Tibial nerve (tissue), 4 donors: ENCODE measurements at places on chromosomes 12 and 14.
A peak's percentile ranks its signal among the peaks of the same experiment; 100 is the strongest.

- DNase-seq, result no peak
Measured at GRCh38 chr12:8038659-8039114, 6.2 kb downstream of the FOXJ2 start.

DNA sequence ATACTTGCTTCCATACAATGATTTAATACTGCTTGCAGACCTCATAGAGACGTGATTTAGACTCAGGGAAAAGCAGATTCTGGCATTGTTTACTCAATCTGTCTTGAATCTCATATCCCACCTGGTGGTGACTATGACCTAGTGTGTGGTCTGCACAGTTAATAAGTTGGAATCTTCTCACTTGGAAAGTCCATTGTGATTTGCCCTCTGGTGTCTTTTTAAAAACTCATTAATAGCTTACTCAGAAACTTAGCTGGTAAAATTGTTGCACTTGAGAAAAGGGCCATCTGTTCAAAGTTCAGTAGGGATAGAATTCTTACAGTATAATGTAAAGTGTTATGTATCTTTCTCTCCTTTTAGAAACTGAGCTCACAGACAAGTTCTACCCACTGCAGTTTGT lies 106.0 kb downstream of the PELI2 start:
- DNase-seq, result no peak

- peak; percentile 78 for DNase-seq
Measured at GRCh38 chr12:70590051-70590450, 47.2 kb downstream of the PTPRB start.

DNA sequence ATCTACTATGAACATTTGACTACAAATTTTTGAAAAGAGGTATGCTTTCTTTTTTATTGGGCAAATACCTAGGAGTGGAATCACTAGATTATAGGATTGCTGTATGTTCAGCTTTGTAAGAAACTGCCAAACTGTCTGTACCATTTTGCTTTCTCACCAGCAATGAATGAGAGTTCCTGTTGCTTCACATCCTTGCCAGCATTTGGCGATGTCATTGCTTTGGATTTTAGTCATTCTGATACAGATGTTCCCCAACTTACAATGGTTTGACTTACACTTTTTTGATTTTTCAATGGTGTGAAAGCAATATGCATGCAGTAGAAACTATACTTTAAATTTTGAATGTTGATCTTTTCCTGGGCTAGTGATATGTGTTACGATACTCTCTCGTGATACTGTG lies 328.7 kb downstream of the RAD51B start:
- DNase-seq, result no peak

DNA sequence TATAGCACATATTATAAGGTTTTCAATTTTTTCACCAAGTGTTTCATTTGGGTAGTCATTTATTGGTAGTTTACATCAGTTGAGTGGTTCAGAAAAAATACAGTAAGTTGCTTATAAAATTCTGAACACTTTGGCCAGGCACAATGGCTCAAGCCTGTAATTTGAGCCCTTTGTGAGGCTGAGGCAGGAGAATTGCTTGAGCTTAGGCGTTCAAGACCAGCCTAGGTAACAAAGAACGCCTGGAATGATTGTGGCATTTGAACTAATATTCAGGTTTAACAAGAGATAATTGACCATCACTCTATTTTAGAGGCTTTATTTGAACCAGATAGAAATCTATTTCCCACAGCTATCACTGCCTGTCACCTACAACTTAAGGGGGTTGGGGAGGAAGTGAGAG lies 22.7 kb downstream of the HIF1A start:
- DNase-seq, result no peak

GRCh38 chr14:58121530-58122186 lies 30.4 kb downstream of the ARMH4 start:
- DNase-seq, result no peak

- DNase-seq, result no peak
Measured at GRCh38 chr12:123996581-123996980, 23.6 kb downstream of the ZNF664 start.

DNA sequence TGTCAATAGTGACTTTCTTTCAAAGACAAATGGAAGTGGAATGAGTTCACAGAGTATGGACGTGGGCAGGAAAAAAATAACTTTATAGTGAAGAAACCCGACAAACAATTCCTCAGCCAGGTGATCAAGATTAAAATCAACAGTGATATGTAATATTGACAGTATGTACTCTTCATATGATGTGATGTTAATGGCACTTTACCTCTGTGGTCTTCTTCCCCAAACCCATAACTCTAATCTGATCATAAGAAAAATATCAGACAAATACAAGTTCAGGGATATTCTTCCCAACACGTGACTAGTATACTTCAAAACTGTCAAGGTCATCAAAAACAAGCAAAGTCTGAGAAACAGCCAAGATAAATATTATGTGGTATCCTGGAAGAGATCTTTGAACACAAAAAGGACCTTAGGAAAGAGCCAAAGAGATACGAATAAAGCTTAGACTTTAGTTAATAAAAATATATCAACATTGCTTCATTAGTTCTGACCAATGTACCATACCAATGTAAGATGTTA lies 215.5 kb downstream of the PPFIA2 start:
- no peak for DNase-seq

- peak; percentile 33 for DNase-seq
Measured at GRCh38 chr12:112906712-112907414, at the start of gene OAS1. TSS of gene OAS1 (plus strand) at chr12:112906962. CDS start at chr12:112907040, 78 bp downstream.

DNA sequence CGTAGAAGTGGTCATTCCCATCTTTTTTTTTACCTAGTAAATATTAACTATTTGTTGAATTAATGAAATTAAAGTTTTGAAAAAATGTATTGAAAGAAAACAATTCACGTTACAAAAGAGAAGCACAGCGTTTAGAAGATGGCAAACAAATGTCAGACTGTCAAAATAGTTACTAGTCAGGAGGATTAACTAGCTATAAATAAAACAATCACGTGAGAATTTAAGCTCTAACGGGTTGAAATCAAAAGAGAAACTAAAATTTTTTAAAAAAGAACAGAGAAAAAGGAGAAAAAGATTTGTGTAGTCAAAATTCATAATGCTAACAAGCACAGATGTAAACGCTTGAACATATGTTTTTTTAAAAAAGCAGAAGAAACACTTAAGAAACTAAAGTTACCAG lies 26.4 kb downstream of the DDHD1 start:
- DNase-seq, result no peak

- no peak for DNase-seq
Measured at GRCh38 chr12:84756961-84757360, 155.6 kb downstream of the SLC6A15 start.

DNA sequence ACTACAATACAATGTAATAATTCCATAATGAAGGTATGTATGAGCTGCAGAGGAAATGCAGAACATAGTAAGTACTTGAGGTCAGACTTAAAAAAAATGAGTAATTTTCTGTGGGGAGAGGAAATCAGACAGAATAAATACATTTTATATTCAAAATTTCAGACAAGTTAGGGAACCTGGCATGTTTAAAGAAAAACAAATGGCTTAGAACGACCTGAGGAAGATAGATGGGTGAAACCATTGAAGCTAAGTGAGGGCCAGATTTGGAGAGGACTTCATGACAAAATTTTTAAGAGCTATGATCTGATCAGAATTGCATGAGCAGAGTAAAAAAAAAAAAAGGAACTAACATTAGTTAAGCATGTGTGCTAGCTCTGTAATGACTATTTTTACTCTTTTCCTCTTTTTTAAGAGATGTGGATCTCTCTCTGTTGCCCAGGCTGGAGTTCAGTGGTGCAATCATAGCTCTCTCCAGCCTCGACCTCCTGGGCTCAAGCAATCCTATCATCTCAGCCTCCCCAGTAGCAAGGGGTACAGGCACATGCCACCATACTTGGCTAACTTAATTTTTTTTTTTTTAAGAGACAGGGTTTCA lies 157.6 kb upstream of the PDE3A start:
- no peak for DNase-seq

- no peak for DNase-seq
Measured at GRCh38 chr14:74695406-74695805, 17.5 kb downstream of the AREL1 start.

GRCh38 chr12:132804426-132804861 lies 24.2 kb downstream of the GOLGA3 start:
- DNase-seq, result no peak

DNA sequence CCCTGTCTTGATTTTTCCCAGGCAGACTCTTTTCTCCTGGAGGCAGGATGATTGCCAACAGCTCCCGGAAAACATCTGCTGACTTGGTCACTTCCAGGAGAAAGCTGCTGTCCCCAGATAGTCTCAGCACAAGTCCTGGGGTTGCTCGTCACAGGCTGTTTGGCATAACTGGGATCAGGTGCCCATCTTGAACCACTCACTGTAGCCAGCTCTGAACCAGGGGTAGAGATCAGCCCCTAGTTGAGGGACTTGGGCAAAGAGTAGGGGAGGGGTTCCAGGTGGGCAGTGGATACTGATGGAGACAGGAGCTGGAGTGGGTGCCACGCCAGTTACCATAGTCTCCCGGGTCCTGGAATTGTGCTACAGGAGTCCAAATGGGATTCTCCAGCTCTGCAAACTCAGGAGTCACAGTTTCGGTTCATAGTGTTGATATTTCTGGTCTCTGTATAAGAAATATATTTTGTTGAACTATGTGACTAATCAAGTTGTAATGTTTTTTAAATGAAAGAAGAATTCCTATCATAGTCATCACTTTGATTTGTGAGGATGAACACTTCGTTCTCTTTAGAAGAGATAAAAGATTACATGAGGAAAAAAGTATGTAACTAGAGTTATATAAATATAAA lies 1154.5 kb downstream of the AACS start:
- DNase-seq, result no peak

GRCh38 chr12:90100579-90100978 lies 391.9 kb upstream of the ATP2B1 start:
- no peak for DNase-seq

- no peak for DNase-seq
Measured at GRCh38 chr12:122835750-122836026, 431 bp downstream of the HIP1R start.

DNA sequence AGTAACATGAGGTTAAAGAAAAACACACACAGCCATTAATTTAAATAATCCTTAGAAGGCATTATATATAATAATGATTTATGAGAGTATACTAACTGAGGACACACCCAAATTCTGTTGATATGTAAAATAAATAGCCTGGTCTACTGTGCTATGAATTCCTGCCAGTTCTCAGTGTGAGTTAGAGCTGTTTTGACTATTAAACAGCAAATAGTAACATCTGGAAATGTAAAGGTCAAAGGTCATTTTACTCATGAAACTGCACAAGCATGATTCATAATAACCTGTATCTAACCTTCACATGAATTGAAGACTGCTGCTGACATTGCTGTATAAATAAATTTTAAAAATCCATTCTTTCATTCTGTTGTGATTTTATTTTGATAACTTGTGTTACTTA lies 966.7 kb downstream of the SLC6A15 start:
- no peak for DNase-seq

DNA sequence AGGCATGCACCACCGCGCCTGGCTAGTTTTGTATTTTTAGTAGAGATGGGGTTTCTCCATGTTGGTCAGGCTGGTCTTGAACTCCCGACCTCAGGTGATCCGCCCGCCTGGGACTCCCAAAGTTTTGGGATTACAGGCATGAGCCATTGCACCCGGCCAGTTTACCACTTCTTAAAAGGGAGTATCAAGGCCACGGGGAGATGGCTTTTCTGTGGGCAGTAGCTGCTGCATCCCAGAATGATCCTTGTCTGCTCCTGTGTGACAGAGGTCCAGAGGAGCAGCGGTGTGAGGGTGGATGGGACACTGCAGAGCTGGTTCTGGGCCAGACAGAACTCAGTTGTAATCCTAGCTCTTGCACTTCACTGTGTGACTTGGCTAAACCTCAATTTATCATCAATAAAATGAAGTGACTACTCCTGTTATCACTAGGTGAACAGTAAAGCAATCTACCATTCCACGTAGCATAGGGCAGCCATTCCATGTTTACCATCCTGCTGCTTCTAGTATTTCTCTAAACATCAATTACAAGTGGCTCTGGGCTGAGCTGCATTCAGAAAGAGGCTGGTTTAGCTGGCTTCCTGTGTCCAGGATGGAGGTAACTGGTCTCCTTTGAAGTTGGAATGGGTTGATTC lies 3.0 kb upstream of the NPFF start:
- DNase-seq, result no peak

GRCh38 chr14:36901861-36902260 lies 240.2 kb downstream of the PAX9 start:
- DNase-seq, result no peak

- DNase-seq, result no peak
Measured at GRCh38 chr12:59085690-59086089, 165.4 kb upstream of the LRIG3 start.

- no peak for DNase-seq
Measured at GRCh38 chr14:22336031-22336430, 253.0 kb downstream of the DAD1 start.

DNA sequence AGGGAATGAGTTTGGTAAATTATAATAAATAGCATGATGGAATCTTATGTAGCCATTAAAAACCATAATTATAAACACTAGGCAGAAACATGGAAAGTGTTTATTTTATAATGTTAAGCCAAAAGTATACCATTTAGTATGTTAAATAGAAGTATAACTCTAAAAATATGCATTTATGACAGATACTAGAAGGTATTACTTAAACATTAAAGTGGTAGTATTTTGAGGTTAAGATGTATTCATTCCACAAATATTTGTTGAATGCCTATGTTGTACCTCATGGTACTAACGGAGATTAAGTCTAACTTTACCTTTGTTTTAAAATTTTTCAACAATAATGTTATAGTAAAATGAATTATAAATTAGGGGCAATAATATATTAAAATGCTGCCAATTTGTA lies 24.1 kb downstream of the TTC8 start:
- no peak for DNase-seq
